ENCODE measurements at places on chromosomes 3 and 15.

DNA sequence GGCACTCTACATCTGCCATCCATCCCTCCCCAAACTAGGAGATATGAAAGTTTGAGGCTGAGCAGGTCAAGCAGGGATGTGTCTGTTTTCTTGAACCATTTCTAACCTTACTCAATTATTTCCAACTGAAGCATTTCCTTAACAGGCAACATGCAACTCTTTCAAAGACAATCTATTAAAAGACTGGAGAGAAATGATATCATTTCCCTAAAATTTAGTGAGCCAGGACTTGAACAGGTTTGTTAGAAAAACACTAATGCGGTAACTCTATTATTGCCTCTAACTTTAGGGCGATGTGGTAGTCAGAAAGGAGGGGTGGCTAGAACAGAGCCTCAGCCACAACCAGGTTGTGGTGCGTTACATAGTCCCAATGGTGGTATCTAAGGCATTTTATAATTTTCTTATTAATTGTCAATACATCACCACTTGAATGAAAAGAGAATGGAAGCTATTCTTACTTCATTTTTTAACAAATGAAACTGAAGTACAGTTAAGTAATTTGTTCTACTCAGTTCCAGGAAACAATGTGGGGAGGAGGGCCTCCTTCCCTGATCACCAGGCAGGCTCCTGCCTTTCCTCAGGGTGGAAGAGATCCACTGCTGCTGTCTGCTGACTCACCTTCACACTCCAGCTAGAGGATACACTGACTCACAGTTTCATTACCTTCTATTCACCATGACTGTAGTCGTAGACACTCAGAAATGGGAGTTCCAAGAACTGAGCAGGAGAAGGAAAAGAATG lies 22.8 kb downstream of the MYO1E start:
- DNase-seq: peak; percentile 65

DNA sequence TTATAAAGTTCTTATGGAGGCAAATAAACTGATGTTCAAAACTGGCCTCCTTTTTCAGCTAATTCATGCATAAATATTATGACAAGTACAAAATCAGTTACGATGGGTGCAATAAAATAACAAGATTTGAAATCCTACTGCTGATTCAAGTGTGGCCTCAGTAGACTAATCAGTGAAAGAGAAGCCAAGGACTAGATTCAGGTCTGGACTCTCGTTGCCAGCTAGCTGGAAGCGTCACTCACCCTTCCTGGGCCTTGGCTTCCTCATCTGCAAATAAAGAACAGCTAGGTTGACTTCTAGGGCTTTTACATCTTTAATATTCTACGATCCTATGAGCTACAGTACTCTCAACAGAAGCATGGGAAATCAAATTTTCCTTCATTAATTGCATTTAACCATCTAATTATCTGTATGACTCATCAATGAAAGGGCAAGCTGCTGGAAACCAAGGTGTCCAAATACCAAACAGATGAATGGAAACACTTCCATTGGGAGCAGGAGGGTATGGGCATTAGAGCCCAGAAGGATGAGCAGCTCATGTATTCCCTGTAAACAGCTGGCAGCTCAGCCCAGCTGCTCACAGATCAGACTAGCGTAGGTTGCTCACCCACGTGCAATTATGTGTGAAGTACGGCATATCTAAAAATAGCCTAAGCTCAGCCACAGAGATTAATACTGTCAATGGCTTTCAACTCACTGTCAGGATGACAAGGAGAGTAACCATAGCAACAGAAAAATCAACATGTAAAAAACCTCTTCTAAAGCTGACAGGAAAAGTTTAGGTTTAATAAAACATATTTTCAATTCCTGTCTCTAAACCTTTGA lies 294.8 kb downstream of the PLCL2 start:
- DNase-seq: no peak

DNA sequence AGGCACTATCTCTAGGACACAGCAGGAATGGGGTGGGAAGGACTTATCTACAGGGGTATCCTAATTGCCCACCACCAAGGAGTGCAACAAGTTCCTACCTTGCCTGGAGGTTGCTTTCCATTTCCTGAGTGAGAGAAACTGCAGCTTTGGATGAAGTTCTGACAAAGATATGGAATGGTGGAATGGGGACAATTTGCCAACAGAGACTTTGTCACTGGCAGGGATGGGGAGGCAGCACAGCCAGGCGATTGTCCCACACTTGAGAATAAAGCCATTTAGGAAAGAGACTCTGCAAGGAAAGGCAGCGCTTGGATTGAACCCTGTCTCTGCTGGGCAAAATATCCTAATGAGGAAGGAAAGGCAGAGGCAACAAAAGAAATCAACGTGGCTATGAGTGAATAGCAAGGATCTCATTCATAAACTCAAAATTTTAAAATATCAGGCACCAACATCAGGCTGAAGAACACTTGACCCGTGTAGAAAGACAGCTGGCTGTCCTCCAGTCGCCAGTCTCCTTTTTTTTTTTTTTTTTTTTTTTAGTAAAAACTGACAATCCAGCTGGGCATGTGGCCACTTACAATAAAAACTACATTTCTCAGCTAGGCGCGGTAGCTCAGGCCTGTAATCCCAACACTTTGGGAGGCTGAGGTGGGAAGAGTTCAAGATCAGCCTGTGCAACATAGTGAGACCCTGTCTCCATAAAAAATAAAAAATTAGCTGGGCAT lies 31.6 kb upstream of the PDE8A start:
- no peak for DNase-seq

DNA sequence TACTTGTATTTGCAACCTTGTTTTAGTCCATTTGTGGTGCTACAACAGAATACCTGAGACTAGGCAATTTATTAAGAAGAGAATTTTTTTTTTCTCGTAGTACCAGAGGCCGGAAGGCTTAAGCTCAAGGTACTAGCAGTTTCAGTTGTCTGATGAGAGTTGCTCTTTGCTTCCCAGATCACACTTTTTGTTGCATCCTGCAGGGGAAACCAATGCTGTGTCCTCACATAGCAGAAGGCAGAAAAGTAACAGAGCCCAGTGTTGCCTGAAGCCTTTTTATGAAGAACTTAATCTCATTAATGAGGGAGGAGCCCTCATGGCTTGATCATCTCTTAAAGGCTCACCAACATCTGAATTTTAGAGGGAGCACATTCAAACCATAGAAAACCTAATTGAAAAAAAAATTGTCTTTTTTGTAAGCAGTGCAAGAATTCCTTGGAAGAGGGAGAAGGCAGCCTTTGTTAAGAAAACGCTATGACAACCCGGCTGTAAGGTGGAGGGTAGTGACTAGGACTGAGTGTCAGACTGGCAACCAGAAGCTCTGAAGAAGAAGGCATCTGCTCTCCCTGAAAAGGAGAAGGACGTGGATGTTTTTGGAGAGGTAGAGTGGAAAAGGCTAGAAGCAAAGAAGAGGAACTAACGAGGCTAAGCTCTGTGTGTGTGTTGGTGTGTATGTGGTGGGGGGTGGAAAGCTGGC lies 1245.3 kb downstream of the ROBO2 start:
- DNase-seq: no peak

GRCh38 chr15:90954712-90955623 lies at the start of gene RCCD1:
TSS of gene RCCD1 (plus strand) at chr15:90954884. CDS start at chr15:90956735, 1,851 bp downstream.
- peak; percentile 97 for DNase-seq

All from activated CD4-positive, alpha-beta T cell treated with anti-CD3 and anti-CD28 coated beads, Interleukin-10, Interleukin-2, amounts not matched to agents 100 ng/mL and 50 ng/mL, durations not matched to agents 16 hours and 8 hours (primary cell).